ENCODE measurements at places on chromosomes 3 and 15.
A peak's percentile ranks its signal among the peaks of the same experiment; 100 is the strongest.

DNA sequence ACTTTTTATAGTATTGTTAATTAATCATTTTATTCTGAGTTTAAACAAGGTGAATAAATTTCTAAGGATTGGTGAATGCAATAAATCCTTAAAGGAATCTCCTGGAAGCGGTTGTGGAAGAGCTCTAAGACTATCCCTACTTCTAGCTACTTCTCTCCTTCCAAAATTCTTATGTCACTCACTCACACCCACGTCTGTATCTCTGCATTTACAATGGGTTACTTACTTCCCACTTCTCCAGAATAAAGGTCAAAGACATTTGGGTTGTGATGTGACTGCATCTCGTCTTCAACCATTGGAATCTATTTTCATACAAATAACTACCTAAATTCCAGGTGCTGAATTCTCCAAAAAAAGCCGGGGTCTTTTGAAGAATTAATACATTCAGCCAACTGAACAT, 234.2 kb upstream of the MDFIC2 start:
- H3K4me1 ChIP-seq, result no peaks in the 10 kb centered on the region
- no peaks in the 10 kb centered on the region for H3K36me3 ChIP-seq
- DNase-seq, result no peak
- no peak overlapping the region for H3K4me3 ChIP-seq
- H3K27ac ChIP-seq, result no peak overlapping the region

DNA sequence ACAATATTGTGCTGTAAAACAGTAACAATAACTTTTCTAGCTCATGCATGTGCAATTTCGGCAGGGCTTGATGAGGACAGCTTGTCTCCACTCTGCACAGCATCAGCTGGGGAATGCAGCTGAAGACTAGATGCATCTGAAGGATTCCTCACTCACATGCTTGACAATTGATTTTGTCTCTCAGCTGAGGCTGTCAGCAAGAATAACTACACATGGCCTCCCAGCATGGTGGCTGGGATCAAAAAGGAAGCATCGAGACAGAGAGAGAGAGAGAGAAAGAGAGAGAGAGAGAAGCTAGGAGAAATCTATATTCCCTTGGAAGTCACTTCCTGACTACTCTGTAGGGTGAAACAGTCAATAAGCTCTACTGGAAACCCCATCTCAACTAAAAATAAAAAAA, 487.1 kb downstream of the PLOD2 start:
- H3K4me3 ChIP-seq, result no peak overlapping the region
- H3K4me1 ChIP-seq, result no peaks in the 10 kb centered on the region
- H3K27me3 ChIP-seq, result no peaks in the 10 kb centered on the region
- H3K36me3 ChIP-seq, result no peaks in the 10 kb centered on the region
- no peak overlapping the region for H3K27ac ChIP-seq

GRCh38 chr15:56036546-56037067, 43.2 kb upstream of the NEDD4 start:
- no peaks in the 10 kb centered on the region for H3K27me3 ChIP-seq
- H3K36me3 ChIP-seq, result no peaks in the 10 kb centered on the region
- H3K27ac ChIP-seq, result no peak overlapping the region
- no peak for DNase-seq

- H3K27me3 ChIP-seq, result no peaks in the 10 kb centered on the region
- peaks cover 10% of the 10 kb centered on the region for H3K4me1 ChIP-seq
- H3K4me3 ChIP-seq, result no peak overlapping the region
Measured at GRCh38 chr3:47664519-47664918, 85.9 kb upstream of the CSPG5 start.

DNA sequence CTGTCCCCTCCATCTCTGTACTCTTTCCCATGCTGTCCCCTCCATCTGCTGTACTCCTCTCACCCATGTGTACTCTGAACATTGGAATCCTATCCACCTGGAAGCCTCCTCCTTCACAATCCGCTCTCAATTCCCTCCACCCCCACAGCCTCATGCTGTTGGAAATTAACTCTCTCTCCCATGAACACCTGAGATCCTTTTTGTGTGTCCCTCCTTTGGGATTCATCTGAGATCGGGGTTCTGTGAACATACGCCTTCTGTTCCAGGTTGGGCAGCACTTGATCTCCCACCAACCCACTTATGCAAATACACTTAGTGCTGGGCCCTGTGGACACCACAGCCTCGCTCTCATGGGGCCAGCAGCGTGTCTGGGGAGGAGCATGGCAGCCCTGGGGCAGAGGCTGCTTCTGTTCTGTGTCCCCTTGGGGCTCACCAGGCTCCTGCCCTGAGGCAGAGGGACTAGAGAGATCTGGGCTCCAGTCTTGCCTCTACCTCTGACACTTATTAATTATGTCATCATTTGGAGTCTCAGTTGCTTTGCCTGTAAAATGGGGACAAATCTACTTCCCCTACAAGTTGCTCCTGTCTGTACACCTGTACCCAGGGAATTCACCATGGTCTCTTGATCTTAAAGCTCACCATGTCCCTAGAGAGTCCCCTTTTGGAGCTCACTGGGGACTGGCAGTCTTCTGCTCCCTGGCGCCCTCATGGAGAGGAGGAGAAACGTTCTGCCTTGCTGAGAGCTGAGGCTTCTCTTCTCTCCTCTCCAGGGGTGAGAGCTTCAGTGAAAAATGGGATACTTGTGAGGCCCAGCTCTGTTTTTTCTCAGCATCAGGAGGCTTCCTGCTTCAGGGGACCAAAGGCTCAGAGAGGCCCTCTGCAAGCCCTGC, 42.7 kb downstream of the ITGA11 start:
- peaks cover 41% of the 10 kb centered on the region for H3K4me1 ChIP-seq
- no peaks in the 10 kb centered on the region for H3K27me3 ChIP-seq
- peak overlapping the region; percentile 88 for H3K27ac ChIP-seq
- H3K36me3 ChIP-seq, result no peaks in the 10 kb centered on the region
- H3K4me3 ChIP-seq, result no peak overlapping the region
